Activated CD4-positive, alpha-beta T cell treated with anti-CD3 and anti-CD28 coated beads, Interleukin-2, amount 50 U/mL, for 48 hours (primary cell): ENCODE measurements at places on chromosomes 2 and 18.

DNA sequence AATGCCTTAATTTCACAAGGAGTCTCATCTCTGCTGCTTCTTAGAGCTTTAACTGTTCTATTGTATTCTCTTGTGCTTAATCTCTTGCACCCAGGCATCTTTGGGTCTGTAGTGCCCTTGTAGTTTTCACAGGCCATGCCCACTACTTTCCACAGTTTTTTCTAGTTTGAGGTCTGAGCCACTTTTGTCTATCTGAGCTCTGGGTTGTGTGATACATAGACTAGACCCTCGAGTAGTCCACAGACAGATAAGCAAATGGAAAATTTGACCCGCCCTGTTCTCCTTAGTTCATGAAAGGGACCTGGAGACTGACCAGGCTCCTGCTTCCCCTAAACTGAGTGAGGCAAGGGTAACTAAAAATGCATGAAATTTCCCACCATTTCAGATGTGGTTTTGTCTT is 466.8 kb upstream of the ZEB2 start:
- no peak for DNase-seq

- no peak for DNase-seq
Measured at GRCh38 chr2:226773291-226773690, 26.3 kb downstream of the IRS1 start.

GRCh38 chr2:237170020-237170419 is 84.3 kb downstream of the COPS8 start:
- no peak for DNase-seq

DNA sequence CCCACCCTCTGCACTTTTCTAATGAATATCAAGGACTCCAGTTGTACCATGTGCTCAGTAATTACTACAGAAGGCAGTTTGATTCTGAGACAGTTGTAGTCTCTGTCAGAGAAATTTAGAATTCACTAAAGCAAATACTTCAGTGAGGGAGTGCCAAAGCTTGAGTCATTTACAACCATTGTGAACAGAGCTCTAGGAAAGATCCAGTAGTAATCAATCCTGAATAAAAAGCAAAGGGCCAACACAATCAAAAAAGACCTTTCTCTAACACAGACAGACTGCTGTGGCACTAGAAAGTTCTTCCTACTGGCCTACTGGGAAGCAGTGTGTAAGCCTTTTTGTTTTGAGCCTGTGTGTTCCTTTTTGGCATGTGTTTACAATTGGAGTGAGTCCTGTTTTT is 135.6 kb upstream of the UNC80 start:
- no peak for DNase-seq

GRCh38 chr2:178874529-178875240 is 67.5 kb upstream of the TTN start:
- DNase-seq, result no peak

GRCh38 chr2:241225983-241226382 is 37.5 kb downstream of the ANO7 start:
- no peak for DNase-seq

DNA sequence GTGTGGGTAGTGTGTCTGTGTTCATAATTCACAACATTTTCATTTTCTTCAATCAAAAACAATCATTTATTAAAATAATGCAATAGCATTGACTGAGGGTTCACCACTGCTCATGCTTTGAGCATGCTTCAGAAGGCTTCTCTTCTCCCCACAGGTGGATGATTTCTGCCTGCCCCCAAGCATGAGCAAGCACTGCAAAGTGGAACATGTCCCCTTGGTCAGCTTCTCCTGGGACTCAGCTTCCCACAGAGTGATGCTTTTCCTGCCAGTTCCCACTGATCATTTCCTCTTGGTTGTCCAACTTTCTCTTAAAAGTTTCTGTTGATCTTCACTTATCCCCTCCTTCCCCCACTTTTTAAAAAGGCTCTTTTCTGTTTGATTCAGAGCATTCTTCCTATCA is 31.5 kb upstream of the CDH19 start:
- DNase-seq, result no peak

DNA sequence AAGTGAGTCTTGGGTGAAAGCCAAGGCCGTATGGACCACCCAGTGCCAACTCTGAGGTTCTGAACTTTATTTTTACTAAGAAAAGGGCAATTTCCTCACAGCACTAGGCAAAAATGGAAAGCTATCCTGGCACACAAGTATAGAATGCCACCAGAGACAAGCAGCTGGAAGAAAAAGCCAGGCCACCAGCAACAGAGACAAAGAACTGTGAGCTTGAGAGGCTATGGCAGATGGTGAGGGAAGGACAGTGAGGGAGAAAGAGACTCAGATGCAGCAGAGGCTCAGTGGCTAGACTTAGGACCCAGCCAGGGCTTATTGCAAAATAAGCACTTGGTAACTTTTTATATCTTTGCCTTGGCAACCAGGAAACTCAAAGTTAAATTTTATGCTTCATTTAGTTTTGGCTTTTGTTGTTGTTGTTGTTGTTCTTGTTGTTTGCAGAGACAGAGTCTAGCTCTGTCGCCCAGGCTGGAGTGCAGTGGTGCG is 78.0 kb upstream of the BZW1 start:
- DNase-seq, result no peak
